ENCODE measurements at places on chromosomes 6 and 20.

GRCh38 chr6:129929433-129929832, 68.3 kb upstream of the TMEM244 start:
- DNase-seq: no peak

GRCh38 chr6:5761370-5761769, 245.4 kb downstream of the NRN1 start:
- no peak for DNase-seq

GRCh38 chr6:57195457-57195856, 23.3 kb downstream of the BAG2 start:
- no peak for DNase-seq

GRCh38 chr6:160363016-160363996, 15.1 kb downstream of the SLC22A3 start:
- no peak for DNase-seq

DNA sequence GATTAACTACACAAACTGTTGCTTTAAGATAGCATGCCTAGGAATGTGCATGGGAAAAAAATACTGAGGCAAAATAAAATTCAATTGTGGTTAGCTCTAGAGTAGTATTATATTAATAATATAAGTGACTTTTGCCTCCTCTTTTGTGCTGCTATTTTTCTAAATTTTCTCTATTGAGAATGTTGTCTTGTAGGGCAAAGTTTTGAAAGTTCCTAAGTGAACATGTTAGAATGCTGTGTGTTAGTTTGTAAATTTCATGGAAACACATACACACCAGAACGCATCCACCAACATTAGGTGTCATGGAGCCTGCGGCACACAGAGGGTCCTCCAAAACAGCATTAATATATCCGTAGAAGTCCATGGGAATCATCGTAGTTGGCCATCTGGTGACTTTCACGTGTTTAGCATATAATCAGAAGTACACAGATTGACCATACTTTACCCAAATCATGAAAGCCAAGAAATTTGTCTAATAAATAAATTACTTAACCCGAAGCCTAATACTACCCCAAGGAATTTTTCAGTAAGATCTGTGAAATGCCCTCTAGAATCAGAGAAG, 25.6 kb downstream of the ARHGAP18 start:
- no peak for DNase-seq

Measured in stimulated activated naive CD8-positive, alpha-beta T cell treated with anti-CD3 and anti-CD28 coated beads, Interleukin-15, amount 100 ng/mL, for 72 hours (primary cell).